ENCODE measurements at places on chromosomes 12 and 14.

GRCh38 chr14:89107626-89108025, 283.2 kb downstream of the TTC8 start:
- no peak for DNase-seq

- no peak for DNase-seq
Measured at GRCh38 chr14:56501909-56502530, 77.6 kb upstream of the TMEM260 start.

DNA sequence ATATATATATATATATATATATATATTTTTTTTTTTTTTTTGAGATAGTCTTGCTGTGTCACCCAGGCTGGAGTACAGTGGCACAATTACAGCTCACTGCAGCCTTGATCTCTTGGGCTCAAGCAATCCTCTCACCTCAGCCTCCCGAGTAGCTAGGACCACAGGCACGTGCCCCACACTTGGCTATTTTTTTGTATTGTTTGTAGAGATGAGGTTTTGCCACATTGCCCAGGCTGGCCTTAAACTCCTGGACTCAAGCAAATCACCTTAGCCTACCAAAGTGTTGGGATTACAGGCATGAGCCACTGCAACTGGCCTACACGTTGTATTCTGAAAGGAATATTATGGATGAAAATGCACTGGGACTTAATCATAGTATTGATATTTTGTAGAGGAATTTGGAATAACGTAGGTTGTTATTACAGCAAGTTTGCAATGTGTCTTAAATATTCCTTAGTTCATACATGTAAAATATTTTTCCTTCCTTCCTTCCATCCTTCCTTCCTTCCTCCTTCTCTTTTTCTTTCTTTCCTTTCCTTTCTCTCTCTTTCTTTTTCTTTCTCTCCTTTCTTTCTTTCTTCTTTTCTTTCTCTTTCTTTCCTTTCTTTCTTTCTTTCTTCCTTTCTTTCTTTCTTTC, 862 bp downstream of the KLRB1 start:
- no peak for DNase-seq

GRCh38 chr14:32934073-32934880, 4.4 kb upstream of the NPAS3 start:
- DNase-seq: no peak

- DNase-seq: no peak
Measured at GRCh38 chr12:38782359-38782758, 123.0 kb downstream of the CPNE8 start.

DNA sequence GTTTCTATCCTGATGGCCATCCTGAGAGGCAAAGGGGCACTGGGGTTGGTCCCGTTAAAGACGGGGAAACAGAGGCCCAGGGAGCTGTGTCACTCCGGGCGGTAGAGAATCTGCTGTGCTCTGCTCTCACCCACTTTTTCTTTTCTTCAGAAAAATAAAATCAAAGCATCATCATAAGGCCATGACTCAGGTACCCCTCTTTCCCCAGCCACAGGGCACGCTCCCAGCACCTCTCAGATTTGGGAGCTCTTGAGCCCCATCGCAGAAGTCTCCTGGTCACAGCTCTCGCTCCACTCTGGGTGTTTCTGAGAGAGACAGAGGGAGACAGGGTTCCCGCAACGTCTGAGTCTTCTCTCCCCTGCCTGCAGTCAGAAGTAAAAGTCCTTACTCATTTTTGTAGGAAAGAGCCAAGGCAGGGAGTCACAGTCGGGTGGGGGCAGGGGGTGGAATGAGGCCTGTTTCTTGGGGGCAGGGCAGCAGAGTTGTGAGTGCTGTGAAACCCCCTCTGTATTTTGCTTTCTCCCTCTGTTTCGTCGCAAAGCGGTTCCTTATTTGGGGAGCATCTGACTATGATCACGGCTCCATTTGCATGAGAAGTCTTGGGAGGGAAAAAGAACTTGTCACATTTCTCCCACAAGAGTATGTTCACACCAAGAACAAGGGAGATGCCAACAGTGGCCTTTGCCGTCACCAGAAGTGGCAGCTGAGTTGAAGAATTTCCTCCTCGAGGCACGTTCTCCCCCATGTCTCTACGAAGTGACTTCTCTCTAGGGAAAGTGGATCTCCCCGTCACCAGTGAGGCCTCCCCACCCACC, 139.0 kb downstream of the BCL11B start:
- no peak for DNase-seq

DNA sequence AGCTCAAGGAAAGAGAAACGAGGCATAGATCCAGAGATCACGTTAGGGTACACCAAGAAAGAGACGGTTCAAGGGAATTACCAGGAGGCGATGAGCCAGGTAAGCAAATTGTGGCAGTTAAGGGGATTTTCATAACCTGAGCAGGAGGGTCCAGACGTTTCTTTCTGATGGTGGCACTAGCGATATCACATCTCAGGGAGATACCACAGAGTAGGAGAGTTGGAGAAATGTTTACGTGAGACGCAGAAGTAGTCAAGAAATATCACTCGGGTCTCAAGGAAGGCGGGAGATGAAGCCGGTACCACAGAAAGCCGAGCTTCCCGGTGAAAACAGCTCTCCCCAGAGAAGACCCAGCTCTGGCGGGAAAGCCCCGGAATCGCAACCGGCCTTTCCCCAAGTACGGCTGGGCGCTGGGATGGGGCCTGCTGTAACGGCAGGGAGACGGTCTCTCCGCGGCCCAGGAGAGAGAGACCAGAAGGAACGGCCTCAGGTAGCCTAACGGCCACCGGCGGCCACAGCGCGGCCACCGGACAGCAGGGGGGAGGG, 485 bp downstream of the SENP1 start:
- DNase-seq: no peak

GRCh38 chr12:47549258-47549657, 156.6 kb downstream of the RPAP3 start:
- DNase-seq: no peak

GRCh38 chr12:111455448-111456320, 50.0 kb downstream of the SH2B3 start:
- no peak for DNase-seq

DNA sequence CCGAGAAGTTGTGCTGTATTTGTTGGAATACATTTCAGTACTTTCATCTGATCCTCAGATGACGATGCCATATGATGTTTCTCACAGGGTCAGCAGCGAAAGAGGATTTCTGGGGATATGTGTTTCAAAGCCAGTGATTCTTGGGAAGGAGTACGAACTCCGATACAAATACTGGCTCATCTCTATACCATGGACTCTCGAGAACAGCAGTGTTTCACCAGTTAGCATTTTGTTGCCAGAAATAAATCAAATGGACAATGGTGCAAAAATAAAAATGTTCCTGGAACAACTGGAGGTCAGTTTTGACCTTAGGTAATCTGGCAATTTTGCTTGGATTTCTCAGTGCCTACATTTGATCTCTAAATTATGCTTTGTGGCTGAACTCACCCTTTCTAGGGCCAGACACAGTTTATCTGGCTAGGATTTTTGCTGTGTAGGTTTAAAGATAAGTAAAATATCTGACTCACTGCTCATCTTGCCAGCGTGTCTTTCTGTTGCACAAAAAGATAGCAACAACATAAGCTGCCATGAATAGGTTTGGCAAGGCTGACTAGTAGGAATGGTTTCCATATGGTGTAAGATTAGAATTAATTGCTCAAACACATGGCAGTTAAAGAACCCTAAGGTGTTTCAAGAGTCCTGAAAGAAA, 11.0 kb upstream of the MGP start:
- DNase-seq: no peak

DNA sequence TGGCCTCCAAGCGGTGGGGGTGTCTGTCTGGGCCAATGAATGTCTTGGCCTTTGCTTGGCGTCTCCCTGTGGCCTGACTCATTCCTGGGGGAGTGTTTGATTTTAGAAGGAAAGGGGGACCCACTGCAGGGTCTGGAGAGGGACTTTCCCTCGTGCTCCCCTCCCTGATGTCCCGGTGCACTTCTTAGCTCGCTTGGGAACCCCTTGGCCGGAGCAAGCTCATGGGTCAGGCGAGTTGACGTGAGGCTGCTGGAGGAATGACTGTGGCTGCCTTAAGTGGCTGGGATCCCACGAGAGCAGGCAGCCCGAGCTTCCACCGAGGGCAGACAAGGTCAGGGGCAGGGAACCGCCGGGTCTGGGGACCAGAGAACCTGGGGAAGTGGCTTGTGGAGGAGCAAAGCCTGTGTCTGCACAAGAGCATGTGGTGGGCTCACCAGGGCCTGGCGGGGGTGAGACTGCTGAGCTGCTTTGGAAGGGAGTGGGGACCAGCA, 218.4 kb upstream of the C14orf180 start:
- no peak for DNase-seq

- DNase-seq: no peak
Measured at GRCh38 chr12:11787437-11787836, 138.0 kb downstream of the ETV6 start.

DNA sequence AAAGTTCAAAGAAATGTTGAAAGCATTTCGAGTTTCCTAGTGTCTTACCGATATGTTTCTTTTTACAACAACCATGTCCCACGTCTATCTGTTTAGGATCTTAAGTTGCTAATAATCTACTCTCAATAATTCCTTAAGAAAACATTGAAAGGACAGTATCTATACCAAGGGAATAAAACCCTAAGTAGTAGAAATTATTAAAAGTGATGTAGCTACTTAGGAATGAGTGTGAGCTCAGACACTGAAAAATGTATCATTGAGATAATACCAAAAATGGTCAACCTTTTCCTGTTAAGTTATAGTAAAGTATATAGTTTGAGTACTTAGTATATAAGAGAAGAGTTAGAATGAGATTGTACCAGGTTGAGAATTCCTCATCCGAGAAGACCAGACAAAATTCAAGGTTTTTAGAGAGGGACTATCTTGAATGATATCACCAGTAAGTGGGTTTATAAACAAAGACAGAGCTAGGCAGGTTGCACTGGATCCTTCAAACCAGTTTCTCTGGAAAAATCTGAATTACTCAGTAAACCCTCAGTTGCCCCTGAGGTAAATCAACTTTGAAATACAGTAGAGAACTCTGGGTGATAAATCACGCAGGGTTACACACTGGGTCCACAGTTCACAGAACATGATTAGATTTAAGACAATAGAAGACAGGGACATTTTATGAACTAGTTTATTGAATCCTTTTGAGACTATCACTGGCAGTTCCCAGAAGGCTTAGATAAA, 96.8 kb downstream of the ERGIC2 start:
- DNase-seq: no peak

DNA sequence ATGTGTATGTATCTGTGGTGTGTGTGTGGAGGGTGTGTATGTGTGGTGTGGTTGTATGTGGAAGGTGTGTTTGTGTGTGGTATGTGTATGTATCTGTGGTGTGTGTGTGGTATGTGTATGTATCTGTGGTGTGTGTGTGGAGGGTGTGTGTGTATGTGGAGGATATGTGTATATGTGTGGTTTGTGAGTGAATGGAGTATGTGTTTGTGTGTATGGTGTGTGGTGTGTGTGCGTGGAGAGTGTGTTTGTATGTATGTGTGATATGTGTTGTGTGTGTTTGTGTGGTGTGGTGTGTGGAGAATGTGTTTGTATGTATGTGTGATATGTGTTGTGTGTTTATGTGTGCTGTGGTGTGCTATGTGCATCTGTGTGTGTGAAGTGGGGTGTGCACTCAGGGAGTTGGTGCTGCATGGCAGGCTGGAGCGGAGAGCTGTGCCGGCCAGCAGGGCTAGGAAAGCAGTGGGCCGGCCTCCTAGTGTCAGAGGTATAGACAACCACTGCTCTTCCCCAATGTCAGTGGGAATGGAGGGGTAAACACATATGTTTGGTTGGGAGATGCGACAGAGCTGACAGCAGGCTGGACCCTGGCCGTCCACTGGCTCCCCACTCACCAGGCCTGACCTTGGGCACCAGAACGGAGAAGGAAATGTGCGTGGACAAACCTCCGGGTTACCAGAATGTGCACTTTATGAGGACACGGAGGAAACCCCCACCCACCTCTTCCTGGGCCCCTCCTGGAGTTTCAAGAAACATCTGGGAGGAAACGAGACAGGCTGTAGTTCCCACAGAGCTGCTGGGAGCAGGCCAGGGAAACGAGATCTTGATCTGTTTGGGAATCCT, 60.7 kb downstream of the CLMN start:
- no peak for DNase-seq

- DNase-seq: no peak
Measured at GRCh38 chr12:121916719-121917118, 1.7 kb upstream of the CFAP251 start.

GRCh38 chr12:95859947-95860850, 1.4 kb downstream of the SNRPF start:
- no peak for DNase-seq

GRCh38 chr14:66701813-66702212, 193.9 kb downstream of the GPHN start:
- no peak for DNase-seq

- no peak for DNase-seq
Measured at GRCh38 chr14:78119440-78119839, 50.7 kb upstream of the NRXN3 start.

- DNase-seq: no peak
Measured at GRCh38 chr12:77782034-77782433, 48.7 kb upstream of the NAV3 start.

Measured in stimulated activated CD8-positive, alpha-beta memory T cell treated with anti-CD3 and anti-CD28 coated beads, Interleukin-7, amount 100 ng/mL, for 1 hour (primary cell).